ENCODE measurements at places on chromosomes 13 and 19.

- ATAC-seq = no peak
These were observed 12.3 kb upstream of the CADM4 start for GRCh38 chr19:43651758-43652545.

- no peak for ATAC-seq
These were observed 179.7 kb downstream of the ABCC4 start for GRCh38 chr13:95121516-95121915.

DNA sequence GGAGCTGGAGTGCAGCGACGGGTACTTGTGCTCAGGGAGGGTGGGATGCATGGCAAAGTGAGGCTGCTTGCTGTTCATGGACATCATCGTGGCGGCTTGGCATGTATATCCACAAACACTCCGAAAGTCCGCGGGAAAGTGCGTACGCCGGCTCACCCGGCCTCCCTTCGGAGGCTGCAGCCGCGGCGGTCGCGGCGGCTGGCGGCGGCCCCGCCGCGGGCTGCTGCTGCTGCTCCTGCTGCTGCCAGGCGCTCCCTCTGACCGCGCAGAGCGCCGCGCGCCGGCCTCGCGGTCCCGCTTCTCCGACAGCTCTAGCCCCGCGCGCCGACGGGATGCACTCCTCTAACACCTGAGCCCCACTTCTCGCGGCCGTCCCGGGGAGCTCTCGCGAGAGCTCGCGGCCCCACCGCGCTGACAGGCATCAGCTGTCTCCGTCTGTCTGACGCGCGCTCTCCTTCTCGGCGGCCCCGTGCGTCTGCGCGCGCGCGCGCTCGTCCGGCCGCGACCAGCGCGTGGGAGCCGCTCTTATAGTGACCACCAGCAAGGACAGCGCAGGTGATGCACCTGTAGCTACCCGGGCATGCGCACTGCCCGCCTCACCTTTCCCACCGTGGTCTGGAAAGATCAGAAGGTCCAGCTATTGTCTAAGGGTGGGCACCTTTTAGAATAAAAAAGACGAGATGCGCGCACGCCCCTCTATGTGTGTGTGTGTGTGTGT, at the start of gene POU4F1:
Gene POU4F1 (minus strand): TSS at position 313 of the 718 bp plus-strand sequence. CDS start 226 bp downstream, at position 87.
- ATAC-seq = peak; percentile 70

DNA sequence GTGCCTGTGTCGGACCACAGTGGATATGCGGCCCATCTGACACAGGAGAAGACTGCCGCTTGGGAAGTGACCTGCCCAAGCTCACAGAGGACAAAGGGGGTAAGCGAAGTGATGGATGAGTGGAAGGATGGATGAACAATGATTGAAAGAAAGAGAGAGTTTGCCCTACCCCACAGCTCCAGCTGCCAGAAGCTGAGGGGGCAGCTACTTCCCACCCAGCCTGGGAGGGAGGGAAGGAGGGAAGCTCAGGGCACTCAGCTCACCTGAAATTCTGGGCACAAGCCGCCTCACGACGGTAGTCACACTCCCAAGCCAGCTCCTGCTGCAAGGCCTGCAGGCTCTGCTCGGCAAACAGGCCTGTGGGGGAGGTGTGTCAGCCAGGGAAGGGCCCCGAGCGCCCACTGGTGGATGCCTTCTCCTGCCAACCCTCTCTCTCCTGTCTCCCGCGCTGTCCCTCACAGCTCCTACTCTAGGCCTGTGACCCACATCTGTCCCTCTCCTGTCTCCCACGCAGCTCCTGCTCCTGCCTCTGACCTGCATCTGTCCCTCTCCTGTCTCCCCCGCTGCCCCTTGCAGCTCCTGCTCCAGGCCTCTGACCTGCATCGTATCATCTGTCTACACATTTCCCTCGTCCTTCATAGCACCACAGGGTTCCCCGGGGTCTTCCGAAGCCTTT, 12.0 kb upstream of the NUMBL start:
- ATAC-seq = no peak

DNA sequence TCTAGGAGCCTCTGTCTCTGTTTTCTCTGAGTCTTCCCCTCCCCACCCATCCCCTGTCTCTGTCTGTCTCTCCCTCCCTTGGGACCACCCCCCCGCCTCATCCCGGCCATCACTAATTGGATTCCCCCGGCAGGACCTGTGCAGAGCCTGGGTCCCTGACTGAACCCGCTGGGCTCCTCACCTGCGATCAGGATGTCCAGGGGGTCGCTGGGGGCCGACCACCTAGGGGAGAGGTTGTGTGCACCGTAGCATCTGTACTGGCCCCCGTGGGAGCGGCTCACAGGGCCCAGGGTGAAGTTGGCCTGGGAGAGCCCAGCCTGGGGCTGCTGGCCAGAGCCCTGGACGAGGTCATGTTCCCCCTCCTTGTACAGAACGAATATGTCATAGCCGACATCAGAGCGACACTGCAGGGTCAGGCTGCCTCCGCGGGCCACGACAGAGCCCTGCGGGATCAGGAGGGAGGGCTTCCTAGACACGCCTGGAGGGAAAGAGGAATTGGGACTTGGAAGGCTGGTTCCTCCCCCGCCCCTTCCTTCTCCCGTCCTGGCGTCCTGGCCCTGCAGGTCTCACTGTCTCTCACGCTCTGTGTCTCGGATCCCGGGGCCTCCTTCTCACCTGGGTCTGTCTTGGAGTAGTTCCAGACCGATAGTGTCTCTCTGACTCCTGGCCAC, 1.8 kb downstream of the LILRB5 start:
- no peak for ATAC-seq

DNA sequence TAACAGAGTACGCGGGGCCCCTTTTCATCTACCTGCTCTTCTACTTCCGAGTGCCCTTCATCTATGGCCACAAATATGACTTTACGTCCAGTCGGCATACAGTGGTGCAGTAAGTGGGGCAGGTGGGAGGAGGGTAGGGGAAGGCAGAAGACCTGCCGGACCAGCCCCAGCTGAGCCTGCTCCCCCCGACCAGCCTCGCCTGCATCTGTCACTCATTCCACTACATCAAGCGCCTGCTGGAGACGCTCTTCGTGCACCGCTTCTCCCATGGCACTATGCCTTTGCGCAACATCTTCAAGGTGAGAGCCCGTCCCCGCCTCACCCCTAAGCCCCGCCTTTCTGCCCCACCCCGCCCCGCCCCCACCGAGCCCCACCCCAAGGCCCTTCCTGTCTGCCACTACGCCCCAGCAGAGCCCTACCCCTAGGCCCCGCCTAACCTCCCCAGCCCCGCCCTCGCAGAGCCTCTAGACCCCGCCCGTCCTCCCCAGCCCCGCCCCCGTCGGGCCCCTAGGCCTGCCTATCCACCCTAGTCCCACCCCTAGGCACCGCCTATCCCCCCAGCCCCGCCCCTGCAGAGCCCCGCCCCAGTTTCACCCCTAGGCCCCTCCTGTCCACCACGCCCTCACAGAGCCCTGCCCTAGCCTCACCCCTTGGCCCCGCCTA, 7.7 kb downstream of the NDUFB7 start:
- ATAC-seq = peak; percentile 56

DNA sequence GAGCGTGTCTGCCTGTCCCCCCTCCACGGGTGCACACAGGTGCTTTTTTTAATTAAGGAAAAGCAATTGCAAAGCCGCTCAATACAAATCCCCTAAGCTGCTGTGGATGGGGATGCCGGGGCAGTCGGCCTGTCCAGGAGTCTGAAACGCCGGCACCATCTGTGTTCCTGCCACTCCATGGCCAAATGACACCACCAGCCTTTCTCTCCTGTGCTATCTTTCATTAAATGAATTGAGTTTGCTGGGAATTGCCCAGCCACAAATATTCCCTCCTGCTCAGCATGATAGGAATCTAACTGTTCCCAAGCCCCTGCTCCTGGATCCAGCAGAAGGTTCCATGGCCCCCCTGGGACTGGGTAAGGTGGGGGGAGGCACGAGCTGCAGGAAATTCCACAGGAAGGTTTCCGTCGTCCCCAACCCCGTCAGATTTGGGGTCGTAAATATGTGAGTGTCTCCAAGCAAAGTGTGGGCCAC, 139.2 kb downstream of the KDM4B start:
- ATAC-seq = no peak

DNA sequence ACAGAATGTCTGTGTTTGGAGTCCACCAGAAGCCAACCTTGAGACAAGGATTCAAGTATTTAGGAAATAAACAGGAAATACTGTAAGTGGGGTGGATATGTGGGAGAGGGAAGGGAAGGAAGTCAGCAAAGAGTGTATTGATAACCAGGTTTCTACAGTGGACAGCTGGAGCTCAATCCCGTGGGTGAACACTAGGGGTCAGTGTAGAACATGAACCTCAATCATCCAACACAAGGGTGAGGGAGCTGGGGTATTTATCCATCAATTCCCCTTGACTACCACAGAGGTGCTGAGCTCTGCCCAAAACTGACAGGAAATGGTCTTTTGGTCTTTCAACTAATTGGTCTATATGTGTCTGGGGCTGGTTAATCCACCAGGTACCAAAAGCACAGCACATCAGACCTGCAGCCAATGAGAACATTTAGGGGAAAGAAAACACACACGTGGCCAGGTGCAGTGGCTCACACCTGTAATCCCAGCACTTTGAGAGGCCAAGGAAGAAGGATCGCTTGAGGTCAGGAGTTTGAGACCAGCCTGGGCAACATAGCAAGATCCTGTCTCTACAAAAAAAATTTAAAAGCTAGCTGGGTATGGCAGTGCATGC, 5.6 kb upstream of the SYDE1 start:
- ATAC-seq = peak; percentile 51

GRCh38 chr19:53091413-53092254, 11.6 kb downstream of the ZNF160 start:
- no peak for ATAC-seq

GRCh38 chr13:97720896-97721295, 232.6 kb upstream of the IPO5 start:
- ATAC-seq = no peak

DNA sequence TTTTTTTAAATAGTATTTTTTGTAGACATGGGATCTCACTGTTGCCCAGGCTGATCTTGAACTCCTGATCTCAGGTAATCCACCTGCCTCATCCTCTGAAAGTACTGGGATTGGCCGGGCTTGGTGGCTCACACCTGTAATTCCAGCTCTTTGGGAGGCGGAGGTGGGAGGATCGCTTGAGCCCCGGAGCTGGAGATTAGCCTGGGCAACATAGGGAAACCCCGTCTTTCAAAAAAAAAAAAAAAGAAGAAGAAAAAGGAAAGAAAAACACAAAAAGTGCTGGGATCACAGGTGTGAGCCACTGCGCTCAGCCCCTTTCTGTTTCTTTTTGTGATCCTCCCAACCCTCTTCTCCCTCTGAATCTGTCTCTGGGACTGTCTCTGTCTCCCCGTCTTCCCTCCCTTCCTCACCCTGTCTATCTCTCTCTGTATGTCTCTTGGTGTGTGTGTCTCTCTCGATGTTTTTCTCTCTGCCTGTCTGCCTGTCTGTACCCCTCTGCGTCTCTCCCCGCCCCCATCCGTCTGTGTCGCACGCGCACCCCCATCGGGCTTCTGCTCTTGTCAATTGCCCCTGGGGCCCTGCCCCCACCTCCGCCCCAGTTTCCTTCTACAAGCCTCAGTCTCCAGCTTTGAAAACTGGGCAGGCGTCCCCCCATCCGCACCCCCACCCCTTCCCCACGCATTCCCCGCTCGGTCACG, 540 bp upstream of the ZFP36 start:
- peak; percentile 31 for ATAC-seq

- ATAC-seq = no peak
These were observed 157.0 kb downstream of the KDM4B start for GRCh38 chr19:5125797-5126497.

GRCh38 chr13:113420833-113421600, 32.3 kb downstream of the ADPRHL1 start:
- peak; percentile 70 for ATAC-seq

GRCh38 chr19:14237014-14237941, 31.3 kb upstream of the ADGRL1 start:
- ATAC-seq = no peak

DNA sequence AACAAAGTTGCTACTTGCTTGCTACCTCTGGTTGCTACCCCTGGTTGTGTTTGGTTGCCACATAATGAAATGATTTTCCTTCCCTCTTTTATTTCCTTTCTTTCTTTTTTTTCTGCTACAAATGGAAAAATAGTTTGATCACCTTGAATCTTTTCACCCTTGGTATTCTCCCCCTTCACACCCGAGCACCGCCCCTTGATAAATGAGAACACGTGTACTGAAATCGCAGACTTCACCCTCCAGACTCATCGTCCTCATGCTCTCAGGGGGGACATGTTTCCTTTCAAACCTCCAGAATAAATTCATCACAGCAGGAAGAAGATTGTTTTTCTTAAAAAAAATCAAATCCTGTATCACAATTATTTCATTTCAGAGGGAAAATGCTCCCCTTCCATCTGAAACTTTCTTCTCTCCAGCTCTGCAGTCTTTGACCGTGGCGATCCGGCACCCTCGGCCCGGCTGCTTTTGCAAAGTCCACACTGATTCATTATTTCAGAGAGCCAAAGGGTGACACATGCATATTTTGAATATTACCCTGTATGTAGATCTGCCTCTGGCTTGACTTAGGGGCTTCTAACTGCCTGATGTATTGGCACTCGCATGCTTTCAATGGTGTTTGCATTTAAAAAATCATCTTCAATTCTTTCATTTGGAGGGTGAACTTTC, 222.6 kb upstream of the MAB21L1 start:
- ATAC-seq = no peak

DNA sequence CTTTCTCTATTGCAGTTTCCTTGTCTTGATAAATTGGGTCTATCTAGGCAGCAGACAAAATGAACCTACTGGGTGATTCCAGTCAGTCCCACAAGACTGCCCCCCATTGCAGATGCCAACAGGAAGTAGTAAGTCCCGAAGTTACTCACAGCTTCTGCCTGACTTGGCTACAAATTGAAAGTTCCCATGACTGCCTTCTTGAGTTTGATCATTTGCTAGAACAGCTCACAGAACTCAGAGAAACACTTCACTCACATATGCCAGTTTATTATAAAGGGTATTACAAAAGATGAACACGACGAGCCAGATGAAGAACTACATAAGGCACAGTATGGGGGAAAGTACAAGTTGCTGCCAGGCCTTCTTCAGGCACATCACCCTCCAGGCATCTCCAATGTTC, 50.0 kb downstream of the TEX26 start:
- no peak for ATAC-seq

DNA sequence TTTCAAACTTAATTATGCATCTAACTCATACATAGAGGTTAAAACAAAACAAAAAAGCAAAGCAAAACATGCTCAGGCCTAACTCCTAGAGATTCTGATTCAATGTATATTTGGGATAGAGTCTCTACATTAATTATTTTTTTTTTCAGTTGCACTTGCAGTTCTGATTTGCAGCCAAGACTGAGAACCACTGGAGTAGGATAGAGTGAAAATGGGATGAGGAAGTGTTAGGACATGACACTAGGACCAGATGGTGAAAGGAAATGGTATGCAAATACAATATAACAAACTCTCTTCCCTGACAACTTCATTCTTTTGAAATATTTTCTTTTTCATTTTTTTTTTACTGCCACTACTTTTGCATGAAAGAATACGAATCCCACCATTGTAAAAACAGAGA, 1.8 kb downstream of the CCDC122 start:
- no peak for ATAC-seq

DNA sequence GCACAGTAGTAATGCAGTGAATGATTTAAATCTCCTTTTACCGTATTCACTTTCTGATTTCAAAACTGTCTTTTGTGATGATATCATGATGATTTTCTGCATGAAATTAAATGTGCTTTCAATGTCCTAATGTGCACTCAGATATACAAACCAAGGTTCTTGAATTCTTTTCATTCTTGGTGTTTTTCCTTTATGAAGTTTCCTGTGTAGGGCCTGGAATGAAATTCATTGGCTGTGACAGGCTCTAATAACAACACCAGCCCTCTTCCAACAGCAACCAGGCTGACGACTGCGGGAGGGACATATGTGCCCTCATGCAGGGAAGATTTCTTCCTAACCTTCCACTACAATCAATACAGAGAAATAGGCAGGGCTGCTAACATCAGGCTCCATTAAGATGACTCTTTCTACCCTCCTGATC, 1052.0 kb downstream of the DIAPH3 start:
- ATAC-seq = no peak

Data from stimulated activated memory B cell treated with anti-CD40 and anti-IgM and Interleukin-4, amounts not matched to agents 10 μg/mL and 1 μg/mL and 100 μg/mL, for 72 hours (primary cell).